ENCODE measurements at places on chromosomes 2 and 18.
A peak's percentile ranks its signal among the peaks of the same experiment; 100 is the strongest.

GRCh38 chr2:9252002-9252357 is 45.4 kb downstream of the ASAP2 start:
- no peak for DNase-seq

DNA sequence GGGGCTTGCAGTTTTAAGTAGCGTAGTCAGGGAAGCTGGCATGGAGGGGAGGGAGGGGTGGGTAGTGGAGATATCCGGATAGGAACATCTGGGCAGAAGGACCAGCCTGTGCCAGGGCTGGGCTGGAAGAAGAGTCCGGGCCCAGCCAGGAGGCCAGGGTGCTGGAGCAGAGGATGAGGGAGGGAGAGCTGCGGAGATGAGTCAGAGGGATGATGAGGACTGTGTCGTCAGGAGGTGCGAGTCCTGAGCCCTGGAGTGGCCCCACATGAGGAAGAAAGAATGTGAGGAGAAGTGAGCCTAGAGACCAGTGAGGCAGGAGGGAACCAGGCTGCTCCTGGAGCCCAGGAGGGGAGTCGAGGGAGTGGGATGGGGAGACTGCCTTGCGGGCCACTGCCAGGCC is 82.4 kb downstream of the CTIF start:
- peak; percentile 76 for DNase-seq

GRCh38 chr2:40488927-40489677 is 37.2 kb upstream of the SLC8A1 start:
- DNase-seq = peak; percentile 44

GRCh38 chr2:61421611-61422010 is 49.3 kb downstream of the USP34 start:
- no peak for DNase-seq

GRCh38 chr18:63318889-63319382 is 633 bp downstream of the BCL2 start:
- peak; percentile 41 for DNase-seq

DNA sequence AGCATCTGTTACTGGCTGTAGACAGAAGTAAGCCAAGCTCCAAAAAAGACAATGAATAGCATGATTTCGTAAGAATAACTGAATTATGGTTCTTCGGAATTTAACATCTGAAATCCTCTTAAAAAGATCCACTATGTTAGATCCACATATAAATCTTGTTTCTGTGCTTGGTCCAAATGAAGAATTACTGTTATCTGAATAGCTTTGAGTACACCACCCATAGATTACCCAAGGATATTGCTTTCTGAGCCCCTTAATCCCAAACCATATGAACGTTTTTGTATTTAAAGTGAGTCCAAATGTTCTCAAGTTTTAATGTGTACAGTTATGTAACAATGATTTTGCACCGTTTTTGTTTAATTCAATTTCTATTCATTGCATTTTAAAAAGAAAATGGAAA is 124.9 kb downstream of the DSC3 start:
- no peak for DNase-seq

GRCh38 chr2:3126911-3127621 is 250.6 kb downstream of the EIPR1 start:
- no peak for DNase-seq

DNA sequence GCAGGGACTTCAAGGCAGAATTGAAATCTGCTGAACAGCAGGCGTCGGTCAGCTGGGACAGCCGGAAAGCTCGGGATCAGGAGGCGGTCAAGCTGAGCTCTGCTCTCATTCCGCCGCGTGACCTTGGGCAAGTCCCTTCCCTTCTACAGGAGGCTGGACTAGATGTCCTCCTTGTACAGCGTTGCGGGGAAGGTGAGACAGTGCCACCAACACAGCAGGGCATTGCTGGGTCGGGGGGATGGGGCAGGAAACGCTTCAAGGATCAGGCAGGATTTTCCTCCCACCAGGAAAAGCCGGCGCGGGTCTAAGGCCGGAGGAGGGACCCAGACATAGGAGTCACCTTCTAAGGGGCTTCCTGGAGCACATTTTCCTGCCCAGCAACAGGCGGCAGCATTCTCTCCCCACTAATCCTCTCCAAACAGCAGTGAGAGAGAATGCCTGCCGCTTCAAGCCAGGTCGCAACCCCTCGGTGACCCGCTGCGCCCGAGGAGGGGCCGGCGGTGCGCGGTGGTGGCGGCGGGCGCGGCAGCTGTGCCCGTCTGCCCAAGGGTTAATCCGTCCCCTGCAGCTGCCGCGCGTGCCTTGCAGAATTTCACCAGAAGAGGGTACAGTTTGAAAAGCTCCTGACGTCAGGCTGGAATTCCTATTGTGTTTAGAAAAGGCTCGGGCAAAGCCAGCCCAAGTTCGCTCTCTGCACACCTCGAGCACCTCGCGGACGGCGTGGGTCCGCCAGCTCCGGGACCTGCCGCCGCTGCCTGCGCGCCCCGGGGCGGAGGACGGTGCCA is at the start of gene KCNF1:
TSS of gene KCNF1 (plus strand) at position 644 of the 785 bp plus-strand sequence. CDS start 493 bp downstream, outside the sequence.
- peak; percentile 55 for DNase-seq

DNA sequence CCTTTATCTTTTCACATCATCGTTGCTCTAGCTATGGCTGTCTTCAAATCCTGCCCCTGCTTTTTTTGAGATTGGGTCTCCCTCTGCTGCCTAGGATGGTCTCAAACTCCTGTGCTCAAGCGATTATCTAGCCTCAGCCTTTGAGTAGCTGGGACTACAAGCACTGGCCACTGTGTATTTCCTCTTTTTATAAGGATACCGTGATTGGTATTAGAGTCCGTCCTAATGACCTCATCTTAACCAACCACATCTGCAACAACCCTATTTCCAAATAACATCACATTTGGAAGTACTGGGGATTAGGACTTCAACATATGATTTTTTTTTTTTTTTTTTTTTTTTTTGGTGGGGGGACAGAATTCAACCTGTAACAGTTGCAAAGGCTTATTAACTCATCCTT is 9.1 kb downstream of the RESP18 start:
- no peak for DNase-seq

- DNase-seq = peak; percentile 45
Observed at GRCh38 chr18:51668101-51668500, 470.6 kb upstream of the MEX3C start.
